ENCODE measurements at places on chromosomes 13 and 19.

- DNase-seq = no peak
These were observed 14.9 kb downstream of the HNRNPM start for GRCh38 chr19:8459520-8460270.

DNA sequence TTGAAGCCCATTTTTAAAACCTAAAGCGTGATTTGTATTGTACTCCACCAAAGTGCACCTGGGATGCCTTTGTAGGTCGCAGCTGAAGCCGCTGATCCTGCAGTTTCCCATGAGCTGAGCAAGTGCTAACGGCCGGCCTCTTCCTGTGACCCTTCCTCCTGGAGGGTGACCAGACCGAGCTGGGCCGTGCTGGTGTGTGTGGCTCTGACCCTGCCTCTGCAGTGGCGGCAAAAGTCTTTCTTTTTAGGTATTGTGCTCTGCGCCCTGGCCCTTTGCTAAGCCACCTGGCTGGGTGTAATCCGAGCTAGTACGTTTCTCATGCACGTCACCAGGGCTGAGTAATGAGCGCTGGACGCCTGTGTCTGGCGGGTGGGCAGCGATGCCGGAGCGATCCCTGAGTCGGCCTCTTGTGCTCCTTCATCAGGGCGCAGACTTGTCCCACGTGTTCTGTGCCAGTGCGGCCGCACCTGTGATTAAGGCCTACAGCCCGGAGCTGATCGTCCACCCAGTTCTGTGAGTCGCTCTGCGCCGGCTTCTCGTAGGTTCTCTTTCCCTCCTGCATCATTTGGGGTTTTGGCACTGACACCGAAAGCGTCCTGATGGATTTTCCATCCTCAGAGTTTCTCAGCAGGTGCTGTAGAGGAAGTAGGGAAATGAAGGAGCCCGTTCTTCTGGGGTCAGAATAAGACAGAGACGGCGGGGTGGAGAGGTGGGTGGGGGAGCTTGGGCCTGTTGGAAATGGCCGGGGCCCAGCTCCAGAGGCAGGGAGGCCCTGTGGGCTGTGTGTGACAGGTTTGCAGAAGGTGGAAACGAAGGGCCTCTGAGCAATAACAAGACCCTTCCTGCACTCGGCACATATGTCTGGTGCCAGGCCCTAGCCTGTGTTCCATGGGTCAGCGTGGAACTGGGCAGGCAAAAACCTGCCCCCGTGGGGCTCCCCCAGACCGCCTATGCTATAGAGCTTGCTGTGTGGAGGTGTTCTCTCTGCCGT is 9.7 kb downstream of the NAXD start:
- no peak for DNase-seq

- DNase-seq = no peak
These were observed 4.1 kb downstream of the MAB21L1 start for GRCh38 chr13:35472323-35472881.

- DNase-seq = no peak
These were observed 31.6 kb downstream of the LACC1 start for GRCh38 chr13:43911278-43911677.

- no peak for DNase-seq
These were observed 25.4 kb downstream of the MICOS13 start for GRCh38 chr19:5654931-5655330.

DNA sequence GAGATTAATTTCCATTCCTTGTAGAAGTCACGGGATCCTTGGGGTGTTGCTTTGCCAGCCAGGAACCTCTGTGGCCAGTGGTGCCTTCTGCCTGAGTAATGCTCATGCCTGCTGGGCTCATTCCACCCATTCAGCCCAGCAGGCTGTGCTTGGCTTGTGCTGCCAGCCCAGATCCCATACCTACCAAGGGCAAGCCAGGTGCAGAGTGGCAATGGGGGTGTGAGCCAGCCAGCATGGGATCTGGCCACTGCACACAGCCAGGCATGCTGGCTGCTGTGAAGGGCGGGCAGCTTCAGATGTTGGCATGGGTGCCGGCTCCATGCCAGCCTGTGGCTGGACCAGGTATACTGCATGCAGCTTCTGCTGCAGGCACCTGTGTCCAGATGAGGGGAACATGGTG is 42.5 kb downstream of the WDFY2 start:
- DNase-seq = no peak

DNA sequence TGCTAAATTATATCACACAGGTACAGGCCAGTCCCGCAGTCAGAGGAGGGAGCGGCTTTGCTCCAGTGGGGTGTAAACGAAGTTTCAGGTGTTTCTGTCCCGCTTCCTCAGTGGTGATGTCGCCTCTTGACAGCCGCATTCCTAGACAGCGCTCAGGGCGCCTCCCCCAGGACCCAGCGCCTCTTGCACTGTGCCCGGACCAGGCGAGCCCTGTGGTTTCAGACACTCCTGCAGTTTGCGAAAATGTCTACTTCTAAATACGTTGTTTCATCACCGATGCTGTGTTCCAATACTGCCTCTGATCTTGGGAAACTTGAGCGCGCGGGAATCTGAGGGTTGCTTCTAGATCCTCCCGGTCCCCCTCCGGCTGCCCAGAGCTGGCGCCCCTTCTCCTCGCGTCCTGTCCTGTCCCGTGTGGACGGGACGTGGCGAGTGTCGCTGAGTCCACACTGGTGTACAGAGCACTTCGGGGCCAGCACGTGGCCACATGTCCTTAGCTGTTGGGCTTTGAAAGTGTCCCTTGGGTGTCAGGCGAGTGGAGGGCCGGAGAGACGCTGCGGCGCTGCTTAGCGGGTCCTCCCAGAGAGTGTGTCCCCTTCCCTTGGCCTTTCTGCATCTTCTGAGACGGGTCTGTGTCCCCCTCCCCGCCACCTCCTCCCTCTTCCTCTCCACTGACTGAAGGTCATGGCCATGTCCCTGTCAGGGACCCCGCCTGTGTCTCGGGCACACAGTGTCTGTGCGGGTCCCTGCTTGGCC is 14.6 kb upstream of the RPS15 start:
- DNase-seq = no peak

DNA sequence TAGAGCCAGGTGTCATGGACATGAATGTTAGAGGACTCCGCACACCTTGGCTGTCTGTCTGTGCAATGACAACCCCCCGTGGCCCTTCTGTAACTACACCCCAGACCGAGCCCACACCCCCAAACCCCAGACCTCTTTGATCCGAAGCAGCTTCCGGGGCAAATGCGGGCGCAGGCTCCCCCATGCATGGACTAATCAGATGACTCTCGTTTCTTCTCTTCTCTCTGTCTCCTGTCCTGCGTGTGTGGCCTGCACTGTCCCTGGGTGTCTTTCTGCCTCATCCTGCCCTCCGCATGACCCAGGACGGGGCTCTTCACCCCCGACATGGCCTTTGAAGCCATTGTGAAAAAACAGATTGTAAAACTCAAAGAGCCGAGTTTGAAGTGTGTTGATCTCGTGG is 38.9 kb downstream of the TMED1 start:
- peak; percentile 6 for DNase-seq

- no peak for DNase-seq
These were observed 5.6 kb upstream of the PRKD2 start for GRCh38 chr19:46722421-46723022.

GRCh38 chr13:111210544-111211469 is 95.7 kb downstream of the ARHGEF7 start:
- no peak for DNase-seq

DNA sequence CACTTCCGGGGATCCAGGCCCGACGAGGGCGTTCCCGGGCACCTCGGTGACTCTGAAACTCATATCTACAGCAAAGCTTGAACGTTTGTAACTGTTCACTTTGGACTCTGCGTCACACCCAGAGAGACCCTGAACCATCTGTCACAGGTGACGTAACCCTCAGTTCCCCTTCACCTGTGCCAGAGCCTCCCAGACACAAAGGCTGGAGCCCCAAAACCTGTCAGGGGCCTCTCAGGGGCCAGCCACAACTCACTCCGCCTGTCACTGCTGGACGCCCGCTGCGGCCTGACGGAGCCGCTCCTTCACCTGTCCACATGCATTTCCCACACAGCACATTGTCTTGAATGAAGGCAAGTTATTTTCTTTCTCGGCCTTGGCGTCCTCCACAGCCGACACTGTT is 8.0 kb downstream of the RASA3 start:
- no peak for DNase-seq

DNA sequence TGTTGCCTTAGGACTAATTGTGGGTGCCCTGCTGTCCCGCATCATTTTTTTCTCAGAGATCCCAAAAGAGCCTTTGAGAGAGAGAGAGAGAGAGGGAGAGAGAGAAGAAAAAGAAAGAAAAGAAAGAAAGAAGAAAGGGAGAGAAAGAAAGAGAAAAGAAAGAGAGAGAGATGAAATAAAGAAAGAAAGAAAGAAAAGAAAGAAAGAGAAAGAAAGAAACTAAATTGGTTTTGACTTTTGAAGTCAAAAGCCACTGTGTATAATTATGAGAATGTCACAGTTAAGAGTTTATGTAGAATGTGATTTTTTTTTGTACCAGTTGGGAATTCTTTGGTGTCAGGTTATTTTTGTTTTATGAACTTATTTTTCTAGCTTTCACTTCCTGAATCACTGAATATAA is 43.4 kb upstream of the AKAP11 start:
- DNase-seq = no peak

GRCh38 chr13:111288276-111288675 is 32.2 kb upstream of the TEX29 start:
- no peak for DNase-seq

DNA sequence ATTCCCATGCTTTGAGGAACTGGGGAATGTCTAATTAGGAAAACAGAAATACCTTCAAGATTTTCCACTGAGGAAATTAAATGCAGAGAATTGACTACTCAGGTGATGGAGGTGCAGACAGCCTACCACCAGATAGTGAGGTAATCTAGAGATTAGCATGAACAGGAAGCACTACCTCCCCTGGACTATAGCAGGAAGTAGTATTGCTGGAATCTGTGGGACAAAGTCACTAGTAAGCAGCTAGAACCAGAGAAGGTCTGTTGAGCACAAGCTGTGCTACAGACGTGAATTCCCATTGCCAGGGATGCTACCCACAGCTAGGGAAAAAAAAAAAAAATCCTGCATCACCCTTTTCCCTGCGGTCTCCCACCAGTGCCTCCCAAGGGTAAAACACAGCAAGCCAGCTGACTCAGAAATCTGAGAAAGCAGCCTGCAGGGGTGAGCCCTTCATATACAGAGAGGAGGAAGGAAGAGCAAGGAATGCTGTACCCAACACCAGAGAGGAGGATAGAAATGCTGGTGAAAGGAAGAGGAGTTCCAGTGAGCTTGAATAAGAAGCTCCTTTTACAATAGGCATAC is 10.2 kb downstream of the ENOX1 start:
- no peak for DNase-seq

GRCh38 chr19:2251106-2252054 is 2.3 kb downstream of the AMH start:
- no peak for DNase-seq

DNA sequence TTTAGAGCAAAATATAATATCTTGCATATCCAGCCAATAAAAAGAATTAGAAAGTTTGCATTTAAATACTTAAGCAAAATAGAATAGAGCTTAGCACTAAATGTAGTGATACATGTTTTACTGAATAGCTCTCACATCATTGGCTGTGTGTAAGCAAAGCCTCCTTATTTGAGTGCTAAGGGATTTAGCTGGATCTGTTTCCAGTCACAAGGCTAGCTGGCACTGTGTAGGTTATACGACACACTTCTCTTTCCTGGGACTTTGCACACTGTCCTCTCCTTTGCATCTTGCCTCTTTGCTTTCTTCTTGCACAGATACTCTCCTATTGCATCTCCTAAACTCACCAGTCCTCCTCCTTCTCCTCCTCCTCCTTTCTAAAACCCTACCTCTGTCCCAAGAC is 423.8 kb downstream of the KLF5 start:
- no peak for DNase-seq

- no peak for DNase-seq
These were observed 4.2 kb upstream of the ZSCAN4 start for GRCh38 chr19:57664269-57665127.

DNA sequence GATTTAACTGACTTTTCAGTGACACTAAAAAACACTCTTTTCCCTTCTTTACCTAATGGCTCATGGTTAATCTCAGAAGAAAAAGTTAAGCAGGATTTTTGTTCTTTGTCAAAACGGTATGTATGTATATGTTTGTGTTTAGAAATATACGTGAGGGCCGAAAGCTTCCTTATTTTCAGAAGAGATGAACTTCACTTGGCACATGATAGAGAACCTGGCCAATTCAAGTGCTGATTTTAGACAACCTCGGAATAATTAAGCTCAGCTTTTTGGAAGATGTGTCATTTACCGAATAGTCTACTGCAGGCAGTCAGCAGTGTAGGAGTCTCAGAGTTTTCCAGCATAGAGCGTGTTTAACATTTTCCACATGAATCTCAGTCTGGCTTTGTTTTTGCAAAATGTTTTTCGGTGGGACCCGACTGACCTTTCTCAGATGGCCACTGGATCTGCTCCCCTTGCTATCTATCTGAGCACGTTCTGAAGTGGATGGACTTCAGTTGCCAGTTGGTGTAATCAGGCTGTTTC is 4.6 kb downstream of the RNASEH2B start:
- DNase-seq = no peak

- DNase-seq = no peak
These were observed 1.3 kb downstream of the EXOSC8 start for GRCh38 chr13:37001921-37002250.

- no peak for DNase-seq
These were observed 18.5 kb downstream of the AP3D1 start for GRCh38 chr19:2132731-2133490.

DNA sequence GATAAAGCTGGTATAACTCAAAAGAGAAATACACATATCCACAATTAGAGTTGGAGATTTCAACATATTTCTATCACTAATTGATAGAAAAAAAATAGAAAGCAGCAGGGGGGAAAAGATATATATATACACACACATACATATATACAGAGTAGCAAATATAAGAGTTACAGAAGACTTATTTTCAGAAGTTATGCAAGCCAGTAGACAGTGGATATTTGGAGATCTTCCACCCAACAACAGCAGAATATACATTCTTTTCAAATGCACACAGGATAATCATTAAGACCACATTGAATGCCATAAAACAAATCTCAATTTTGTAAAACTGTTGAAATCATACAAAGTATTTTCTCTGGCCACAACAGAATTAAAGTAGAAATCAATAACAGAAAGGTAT is 192.8 kb downstream of the LACC1 start:
- no peak for DNase-seq

- no peak for DNase-seq
These were observed 278.9 kb upstream of the ARGLU1 start for GRCh38 chr13:106846571-106847448.

DNA sequence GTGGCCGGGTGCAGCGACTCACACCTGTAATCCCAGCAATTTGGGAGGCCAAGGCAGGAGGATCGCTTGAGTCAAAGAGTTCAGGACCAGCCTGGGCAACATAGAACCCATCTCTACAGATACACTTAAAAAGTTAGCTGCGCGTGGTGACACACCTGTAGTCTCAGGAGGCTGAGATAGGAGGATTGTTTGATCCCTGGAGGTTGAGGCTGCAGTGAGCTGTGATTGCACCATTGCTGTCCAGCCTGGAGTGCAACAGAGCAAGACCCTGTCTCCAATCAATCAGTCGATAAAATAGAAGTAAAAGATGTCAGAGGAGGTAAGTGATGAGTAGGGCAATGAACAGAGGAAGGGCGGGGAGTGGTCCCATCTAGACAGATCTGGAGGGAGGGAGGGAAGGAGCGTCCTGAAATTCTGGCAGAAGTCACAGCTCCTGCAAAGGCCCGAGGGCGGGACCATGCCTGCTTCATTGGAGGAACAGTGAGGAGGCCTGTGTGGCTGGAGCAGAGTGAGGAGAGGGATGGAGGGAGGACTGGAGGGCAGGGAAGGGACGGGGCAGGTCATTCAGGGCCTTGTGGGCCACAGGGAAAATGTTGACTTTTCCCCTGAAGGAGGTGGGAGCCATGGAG is 9.7 kb downstream of the SMIM24 start:
- no peak for DNase-seq
